Esophagus squamous epithelium (tissue), 5 donors: ENCODE measurements at places on chromosomes 5 and 9.
A peak's percentile ranks its signal among the peaks of the same experiment; 100 is the strongest.

- no peak for DNase-seq
Measured at GRCh38 chr9:118643118-118643517, 726.1 kb downstream of the BRINP1 start.

DNA sequence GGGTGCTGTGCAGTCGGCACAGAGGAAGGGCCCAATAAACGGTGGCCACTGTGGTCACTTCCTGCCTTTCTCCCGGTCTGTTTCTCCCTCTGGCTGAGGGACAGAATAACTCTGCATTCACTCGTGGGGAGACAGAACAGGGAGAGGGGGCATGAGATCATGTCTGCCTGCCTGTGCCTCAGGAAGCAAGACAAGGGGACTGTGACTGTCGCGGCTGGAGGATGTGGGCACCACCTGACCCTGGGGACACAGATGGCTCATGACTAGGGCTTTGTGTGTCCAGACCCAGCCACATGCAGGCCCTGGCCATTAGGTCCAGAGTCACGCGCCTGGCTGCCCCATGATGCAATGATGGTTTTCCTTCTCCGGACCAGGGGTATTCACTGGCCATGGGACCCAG is 5.8 kb downstream of the TRUB2 start:
- no peak for DNase-seq

DNA sequence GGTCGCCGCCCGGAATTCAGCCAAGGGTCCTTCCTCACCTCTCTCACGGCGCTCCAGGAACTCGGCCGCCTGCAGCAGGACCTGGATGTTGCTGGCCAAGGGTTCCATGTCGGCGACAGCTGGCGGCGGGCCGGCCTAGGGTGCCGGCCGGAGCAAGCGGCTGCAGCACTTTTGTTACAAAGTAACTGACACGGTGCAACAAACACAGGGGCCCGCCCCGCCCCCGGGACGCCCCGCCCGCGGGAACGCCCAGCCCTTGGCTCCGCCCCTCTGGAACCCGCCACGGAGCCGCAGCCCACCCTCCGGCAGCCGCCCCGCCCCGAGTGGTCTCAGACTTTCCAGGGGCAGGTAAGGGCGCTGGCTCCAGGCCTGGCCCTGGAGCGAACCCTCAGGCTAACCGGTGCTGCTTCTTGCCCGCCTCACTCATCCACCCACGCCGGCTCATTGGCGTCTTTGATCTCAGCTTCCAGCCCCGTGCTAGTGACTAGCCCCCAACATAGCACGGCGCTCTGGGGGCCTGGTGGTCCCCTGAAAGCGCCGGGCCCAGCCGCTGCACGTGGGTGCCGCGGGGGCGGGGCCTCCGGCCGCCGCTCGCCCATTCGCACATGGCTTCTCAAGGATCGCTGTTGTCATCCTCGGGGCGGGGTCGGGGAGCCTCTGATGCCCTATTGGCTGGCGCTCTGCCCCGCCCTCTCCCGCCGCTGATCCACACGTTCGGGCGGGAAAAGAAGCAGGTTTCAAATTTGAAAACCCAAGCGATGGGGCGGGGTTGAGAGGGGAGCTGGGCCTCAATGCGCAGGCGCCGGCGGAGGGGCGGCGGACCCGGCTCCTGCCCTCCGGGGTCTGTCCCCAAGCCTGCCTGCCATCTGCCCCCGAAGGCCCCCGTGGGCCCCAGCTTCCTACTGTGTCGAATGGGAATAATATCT is at the start of gene MXD3:
MXD3 (minus strand) TSS at position 176 of the 926 bp plus-strand sequence; CDS start at position 108, 68 bp downstream.
- DNase-seq, result peak; percentile 76

DNA sequence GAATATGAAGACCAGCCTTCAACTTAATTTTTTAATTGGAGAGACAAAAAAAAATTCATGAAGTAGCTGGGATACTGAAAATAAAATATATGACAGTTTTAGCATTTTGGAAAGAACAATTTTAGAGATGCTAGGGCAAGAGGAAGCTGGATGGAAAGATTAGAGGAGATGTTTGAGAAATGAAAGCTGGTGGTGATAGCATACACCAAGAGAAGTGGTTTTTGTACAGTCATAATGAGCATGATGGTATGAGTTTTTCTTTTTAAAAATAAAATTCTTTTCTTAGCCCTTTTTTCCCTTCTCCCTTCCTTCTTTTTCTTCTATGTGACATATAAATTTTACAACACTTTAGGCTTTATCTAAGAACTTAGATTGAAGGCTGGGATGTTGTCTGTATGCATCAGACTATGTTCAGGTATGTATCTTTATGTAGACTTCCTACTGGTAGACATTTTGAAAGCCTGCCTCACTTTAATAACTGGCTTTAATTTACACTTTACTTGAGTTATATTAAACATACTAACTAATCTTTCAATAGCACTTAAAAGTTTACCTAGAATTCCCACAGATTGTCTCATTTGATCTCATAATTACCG is 522.5 kb downstream of the TLE4 start:
- no peak for DNase-seq

- no peak for DNase-seq
Measured at GRCh38 chr5:7250611-7251010, 145.3 kb upstream of the ADCY2 start.

GRCh38 chr9:117464941-117465616 is 50.2 kb upstream of the ASTN2 start:
- no peak for DNase-seq

- DNase-seq, result no peak
Measured at GRCh38 chr9:20781092-20781491, 97.0 kb downstream of the FOCAD start.

GRCh38 chr9:71910650-71911060 is 338 bp downstream of the ABHD17B start:
- DNase-seq, result no peak
